ENCODE measurements at places on chromosomes 1 and 21.

DNA sequence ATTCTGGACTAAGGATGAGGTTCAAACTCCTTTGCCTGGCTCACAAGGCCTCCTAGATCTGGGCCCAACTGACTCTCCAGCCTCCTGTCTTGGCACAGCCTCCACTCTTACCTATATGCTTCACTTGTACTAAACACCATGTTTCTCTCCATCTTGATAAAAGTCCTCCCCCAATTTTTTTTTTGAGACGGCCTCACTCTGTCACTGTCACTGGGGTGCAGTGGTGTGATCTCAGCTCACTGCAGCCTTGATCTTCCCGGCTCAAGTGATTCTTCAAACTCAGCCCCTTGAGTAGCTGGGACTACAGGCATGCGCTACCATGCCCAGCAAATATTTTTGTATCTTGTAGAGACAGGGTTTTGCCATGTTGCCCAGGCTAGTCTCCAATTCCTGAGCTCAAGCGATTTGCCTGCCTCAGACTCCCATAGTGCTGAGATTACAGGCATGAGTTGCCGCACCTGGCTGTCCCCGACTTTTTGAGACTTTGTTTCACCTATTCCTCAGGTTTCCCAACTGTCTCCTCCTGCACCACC, 39.7 kb downstream of the CD34 start:
- no peak for DNase-seq

- no peak for DNase-seq
These were observed 92.9 kb downstream of the GRIK3 start for GRCh38 chr1:36941316-36941978.

GRCh38 chr1:106319612-106320011, 736.9 kb upstream of the PRMT6 start:
- DNase-seq = no peak

DNA sequence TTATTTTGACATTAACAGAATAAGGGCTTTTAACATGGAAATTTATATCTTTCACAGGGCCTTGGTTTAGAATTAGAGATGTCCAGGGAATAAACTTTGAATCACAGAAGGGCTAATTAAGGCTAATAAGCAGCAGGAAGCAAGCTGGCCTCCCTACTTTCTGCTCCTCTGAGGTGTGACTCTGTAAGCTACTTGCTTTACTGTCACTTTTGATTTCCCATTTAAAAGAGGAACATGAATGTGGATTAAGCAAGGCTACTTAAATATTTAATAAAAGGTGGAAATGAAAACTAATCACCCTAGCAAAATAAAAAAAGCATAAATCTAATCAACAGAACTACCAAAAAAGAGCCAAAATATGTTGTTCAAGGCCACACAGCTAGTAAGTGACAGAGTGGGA, 28.9 kb upstream of the CD5L start:
- no peak for DNase-seq

GRCh38 chr1:224377676-224378006, 21.0 kb downstream of the CNIH4 start:
- peak; percentile 15 for DNase-seq

GRCh38 chr1:26164036-26164860, 4.5 kb downstream of the C1orf232 start:
- DNase-seq = peak; percentile 8

- DNase-seq = no peak
These were observed 28.6 kb downstream of the TTC39A start for GRCh38 chr1:51301844-51302162.

GRCh38 chr1:167820684-167821355, 93.1 kb downstream of the ADCY10 start:
- no peak for DNase-seq
